ENCODE measurements at places on chromosomes 6 and 20.

DNA sequence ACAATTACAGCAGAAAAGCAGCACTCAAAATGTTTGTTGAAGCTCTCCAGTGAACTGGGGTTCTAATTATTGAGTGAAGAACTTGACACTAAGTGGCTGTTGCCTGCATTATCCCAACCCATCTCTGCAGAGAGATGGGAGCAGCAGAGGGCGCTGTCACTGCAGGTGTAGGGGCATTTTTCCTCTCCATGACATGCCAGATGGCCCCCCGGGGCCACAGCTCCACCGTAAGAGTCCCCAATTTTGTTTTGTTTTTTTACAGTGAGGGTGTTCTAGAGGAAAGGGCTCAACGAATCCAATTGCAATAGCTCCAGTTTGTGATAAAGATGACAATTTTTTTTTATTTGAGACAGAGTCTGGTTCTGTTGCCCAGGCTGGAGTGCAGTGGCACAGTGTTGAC lies 1.9 kb upstream of the FUCA2 start:
- peak; percentile 59 for DNase-seq

GRCh38 chr20:14451458-14451857 lies 114.0 kb upstream of the FLRT3 start:
- no peak for DNase-seq

- DNase-seq, result no peak
These were observed 113.5 kb downstream of the JARID2 start for GRCh38 chr6:15359335-15359862.

DNA sequence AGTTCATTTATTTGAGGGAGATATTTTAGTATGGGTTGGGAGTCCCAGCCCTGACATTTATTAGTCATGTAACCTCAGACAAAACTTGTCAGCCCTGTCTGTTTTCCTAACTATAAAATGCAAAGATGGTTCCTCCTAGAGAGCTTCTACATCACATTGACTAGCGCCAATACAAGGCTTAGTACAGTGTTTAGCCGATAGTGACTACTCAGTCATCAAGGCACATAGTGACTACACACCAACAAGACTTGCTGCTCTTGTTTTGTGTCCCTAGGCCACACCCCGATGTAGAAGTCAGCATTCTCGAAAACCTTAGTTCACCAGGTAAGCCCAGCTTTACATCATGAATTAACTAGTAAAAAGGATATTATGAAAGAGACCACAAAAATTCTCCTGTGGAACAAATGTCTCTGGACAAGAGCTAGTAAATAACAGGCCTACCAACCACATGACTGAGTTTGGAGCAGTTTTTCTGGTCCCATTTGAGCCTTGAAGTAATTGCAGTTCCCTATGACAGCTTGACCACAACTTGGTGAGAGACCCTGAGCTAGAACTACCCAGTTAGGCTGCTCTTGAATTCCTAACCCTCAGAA lies 68.8 kb downstream of the PFDN4 start:
- no peak for DNase-seq

DNA sequence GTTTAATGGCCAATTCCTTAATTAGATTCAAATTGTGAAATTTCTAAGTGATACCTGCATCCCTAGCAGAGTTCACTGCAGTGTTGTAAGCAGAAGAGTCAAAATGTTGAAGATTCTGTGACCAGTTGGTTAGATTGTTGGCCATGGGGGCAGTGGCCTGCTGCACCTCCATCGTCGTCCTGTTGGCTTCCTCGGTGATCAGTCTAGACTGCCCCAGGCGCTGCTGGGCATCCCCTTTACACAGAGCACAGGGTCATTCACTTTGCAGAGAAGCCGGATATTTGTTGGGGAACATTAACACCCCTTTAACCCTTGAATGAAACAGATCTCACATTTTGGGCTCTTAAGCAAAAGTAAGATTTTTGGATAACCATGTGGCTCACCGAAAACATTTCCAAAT lies 60.7 kb downstream of the FAM229B start:
- no peak for DNase-seq

GRCh38 chr6:17995414-17995813 lies 8.0 kb upstream of the KIF13A start:
- DNase-seq, result no peak

DNA sequence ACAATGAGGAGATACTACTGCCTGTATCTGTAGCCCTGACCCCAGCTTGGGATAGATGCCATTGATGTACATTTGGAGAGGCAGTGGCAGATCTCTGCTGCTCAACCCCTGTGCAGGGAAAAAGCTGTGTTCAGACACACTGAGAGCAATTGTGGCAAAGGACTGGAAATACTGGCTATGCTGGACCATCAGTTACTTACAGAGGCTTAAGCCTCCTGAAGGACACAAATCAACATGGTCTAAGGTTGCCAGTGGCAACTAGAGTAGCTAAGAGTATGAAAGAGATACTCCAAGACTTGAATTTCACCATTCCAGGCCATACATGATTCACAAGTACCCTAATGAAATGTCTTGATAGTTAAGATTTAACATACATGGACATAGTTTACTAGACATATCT lies 32.4 kb upstream of the ENPP4 start:
- DNase-seq, result no peak

GRCh38 chr20:19670829-19671228 lies 87.2 kb upstream of the RIN2 start:
- no peak for DNase-seq

DNA sequence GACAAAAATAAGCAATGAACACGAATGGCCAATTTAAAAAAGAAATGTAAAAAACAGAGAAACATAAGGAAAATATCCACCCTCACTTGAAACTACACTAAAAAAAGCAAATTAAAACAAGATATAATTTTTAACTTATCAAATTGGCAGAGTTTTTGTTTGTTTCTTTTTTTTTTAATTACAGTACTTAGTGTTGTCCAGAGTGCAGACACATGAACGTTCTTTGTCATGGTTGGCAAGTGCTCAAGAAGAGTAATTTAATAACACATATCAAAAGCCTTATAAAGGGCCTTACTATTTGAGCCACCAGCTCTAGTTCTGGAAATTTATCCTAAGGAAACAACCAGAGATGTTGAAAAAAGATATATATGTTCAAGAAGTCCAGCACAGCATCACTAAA lies 142.3 kb downstream of the ATXN1 start:
- no peak for DNase-seq

- no peak for DNase-seq
These were observed 169.1 kb downstream of the MAFB start for GRCh38 chr20:40519918-40520317.

GRCh38 chr6:7526755-7527154 lies 14.7 kb upstream of the DSP start:
- DNase-seq, result no peak

DNA sequence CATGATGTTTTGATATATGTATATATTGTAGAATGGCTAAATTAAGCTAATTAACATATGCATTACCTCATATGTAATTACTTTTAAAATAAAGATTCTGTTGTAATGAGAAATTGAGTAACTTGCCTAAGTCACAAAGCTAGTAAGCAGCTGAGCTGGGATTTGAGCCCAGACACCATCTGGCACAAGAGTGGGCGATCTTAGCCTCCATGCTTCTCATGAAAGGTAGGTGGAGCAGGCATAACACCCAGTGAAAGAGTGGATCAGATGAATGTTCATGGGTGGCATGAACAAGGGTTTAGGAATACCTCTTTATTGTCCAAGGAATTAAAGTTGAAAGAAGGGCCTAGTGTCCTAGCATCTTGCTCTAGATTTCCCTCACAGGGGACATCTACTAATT lies 365.4 kb downstream of the TFAP2B start:
- no peak for DNase-seq

- no peak for DNase-seq
These were observed 26.6 kb downstream of the PYGB start for GRCh38 chr20:25274481-25274880.

GRCh38 chr20:23193801-23194384 lies 107.8 kb upstream of the CD93 start:
- no peak for DNase-seq

DNA sequence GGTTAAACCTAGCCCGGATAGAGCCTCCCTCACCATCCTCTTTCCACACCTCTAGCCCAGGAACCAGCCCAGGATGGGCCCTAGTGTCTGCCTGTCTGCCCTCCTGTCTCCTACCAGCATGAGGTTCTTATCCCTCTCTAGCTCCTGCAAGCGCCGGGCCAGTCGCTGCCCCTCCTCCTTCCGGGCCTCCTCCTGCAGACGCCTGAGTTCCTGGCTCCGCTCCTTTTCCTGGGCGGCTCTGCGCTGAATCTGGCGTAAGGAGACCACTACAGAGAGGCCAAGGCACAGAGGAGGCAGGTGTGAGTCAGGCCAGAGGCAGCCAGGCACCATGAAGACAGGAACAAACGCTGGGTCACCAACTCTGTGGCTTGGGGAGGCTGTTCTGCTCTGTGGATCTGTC lies 4.3 kb upstream of the PSORS1C2 start:
- DNase-seq, result no peak

DNA sequence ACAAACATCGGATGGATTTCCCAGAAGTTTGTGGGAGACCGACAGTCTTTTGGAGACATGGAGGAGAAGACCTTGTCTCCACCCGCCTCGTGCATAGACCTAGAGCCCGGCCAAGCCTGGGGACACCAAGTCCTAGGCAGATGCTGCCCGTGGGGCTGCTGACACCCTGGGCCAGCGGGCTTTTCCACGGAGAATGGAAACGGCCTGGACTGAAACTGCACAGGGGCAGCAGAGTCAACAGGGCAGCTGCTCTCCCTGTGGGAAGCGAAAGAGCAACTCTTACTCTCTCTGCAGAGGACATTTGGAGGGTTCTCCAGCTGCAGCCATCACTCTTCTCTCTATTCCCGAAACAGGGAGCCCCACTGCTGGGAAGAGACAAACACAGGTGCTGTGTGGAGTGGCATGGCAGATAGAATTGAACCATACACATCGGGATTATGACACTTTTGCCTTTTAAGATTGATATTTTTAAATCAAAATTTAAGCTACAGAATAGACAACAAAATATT lies 401.2 kb downstream of the THBS2 start:
- no peak for DNase-seq

GRCh38 chr20:10357061-10357708 lies 76.8 kb downstream of the MKKS start:
- no peak for DNase-seq

GRCh38 chr20:4797275-4797674 lies 75.6 kb downstream of the PRND start:
- DNase-seq, result no peak

- DNase-seq, result no peak
These were observed 80.6 kb upstream of the SULF2 start for GRCh38 chr20:47865912-47866311.

DNA sequence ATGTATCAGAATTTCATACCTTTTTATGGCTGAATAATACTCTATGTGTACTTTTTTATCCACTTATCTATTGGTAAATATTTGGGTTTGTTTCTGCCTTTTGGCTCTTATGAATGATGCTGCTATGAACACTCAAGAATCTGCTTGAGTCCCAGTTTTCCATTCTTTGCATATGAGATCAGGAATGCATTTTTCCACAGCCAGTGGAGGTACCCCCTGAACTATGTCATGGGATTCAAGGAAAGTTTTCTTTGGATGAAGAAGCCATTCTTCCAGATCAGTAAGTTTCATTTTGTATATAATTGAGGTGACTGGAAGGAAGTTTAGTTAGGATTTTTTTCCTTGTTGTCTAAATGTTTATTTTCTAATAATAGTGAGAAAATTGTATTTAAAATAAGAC lies 40.9 kb downstream of the NKX2-4 start:
- no peak for DNase-seq

DNA sequence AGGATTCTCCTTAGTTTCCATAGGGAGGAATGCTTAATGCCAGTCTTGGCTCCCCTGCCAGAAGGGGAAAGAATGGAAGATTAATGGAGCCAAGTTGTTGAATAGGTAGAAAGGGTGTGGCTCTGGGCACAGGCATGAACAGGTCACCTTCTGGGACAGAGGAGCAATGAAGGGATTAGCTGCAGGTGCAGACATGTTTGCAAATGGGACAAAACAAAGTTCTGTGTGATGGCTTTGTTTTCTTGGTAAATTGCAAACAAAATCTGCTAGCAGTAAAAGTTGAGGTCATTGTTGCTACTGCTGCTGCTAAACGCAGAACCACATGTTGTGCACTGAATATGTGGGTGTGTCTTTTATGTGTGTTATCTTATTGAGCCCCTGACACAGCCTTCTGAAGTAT lies 93.3 kb downstream of the PERP start:
- no peak for DNase-seq

GRCh38 chr20:46897328-46897880 lies 2.8 kb downstream of the EYA2 start:
- DNase-seq, result no peak

DNA sequence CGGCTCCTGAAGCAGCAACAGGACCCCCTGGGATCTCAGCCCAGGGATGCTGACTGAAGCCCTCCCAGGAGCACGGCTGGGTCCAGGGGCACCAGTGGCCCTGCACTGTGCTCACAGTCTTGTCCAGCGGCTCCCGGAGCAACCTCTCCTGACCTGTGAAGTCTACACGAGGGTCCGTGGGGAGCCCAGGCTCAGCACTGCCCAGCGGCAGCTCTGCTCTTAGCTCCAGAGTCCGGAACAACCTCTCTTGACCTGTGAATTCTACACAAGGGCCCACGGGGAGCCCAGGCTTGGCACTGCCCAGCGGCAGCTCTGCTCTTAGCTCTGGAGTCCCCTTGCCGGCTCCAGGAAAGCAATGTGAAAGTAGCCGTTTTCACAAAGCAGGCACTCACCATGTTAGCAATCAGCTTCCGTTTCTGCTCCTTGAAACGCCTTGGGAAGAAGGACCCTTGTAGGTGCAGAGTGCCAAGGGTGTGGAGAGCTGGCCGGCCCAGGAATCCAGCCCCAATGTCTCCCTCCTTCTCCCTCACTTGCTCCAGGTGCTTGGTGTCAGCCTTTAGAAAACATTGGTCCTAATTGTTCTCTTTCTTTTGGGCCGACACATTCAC lies 310.9 kb downstream of the CDH4 start:
- no peak for DNase-seq

DNA sequence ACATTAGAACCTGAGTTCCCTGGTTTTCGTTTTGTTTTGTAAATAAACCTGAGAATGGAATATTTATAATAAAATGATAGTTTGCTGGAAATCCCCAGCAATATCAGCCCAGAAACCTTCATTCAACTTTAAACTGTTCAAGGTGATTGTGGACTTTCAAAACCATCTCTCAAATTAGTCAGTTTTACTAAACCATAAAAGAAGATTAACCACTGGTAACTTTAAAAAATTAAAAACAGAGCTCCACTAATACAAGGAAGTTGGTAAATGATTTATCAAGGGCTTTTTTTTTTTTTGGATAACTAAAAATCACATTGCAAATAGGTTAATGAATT lies 10.0 kb downstream of the MBOAT1 start:
- DNase-seq, result no peak

DNA sequence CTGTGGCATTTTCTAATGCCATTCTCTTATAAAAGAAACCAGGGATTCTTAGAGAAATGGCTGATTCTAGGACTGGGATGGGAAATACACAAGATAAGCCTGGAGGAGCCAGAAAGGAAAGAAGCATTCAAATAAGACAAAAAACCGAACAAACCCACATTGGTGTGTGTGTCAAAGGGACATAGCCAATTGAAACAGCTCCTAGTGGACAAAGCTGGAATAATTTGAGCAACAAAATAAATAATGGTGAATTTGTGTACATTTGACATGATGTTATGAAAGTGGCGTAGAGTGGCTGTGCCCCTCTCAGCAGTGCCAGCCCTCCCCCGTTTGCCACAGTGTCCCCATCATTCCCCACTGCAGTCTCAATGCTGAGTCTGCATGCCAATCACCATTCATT lies 55.5 kb downstream of the B3GAT2 start:
- DNase-seq, result no peak

GRCh38 chr6:145352382-145353080 lies 382.8 kb downstream of the EPM2A start:
- DNase-seq, result no peak

GRCh38 chr20:24735263-24735662 lies 213.8 kb upstream of the CST7 start:
- no peak for DNase-seq
